ENCODE measurements at places on chromosomes 6 and 20. TPM values are rescaled to one million over a fixed set of nuclear protein-coding genes. Genes with fewer than 3 reads are reported as not detected.
A peak's percentile ranks its signal among the peaks of the same experiment; 100 is the strongest.

Gene PCED1A
- total RNA-seq, result 35.3 TPM

GRCh38 chr6:160462551-160463109 is 114.5 kb downstream of the SLC22A3 start:
- peak; percentile 63 for DNase-seq

DNA sequence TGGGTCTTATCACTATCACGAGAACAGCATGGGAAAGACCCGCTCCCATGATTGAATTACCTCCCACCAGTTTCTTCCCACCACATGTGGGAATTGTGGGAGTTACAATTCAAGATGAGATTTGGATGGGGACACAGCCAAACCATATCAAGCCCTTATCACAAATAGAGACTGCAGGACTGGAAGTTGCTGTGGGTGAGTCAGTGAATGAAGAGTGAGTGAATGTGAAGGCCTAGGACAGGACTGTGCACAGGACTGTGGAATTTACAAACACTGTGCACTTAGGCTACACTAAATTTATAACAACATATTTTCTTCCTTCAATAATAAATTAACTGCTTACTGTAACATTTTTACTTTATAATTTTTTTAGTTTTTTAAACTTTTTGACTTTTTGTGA is 30.2 kb upstream of the BCAS1 start:
- DNase-seq, result no peak

Gene PM20D2
- 14.1 TPM for total RNA-seq

Gene PRSS35
- not detected for total RNA-seq

Gene CRISP3
- not detected for total RNA-seq

DNA sequence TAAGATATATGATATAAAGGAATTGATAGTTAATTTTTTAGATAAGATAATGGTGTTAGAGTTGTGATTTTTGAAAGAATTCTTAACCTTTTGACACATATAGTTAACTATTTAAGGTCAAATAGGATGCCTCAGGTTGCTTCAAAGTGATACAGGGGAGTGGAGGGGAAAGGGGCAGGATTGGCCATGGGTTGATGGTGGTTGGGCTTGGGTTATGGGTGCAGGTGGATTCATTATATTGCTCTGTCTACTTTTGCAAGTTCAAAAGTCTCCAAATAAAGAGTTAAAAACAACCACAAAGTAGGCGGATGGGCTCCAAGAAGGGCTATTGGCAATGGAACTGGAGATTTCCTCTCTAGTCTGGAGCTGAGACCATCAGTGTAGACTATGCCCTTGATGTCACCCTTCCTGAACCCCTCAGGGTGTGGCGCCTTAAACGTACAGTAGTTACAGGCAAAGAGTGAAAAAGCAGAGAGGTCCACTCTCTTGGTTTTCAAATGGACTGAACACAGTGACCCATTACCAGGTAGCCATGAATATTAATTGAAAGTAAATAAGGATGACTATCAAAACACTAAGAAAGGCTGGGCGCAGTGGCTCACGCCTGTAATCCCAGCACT is 81.2 kb downstream of the PTPN1 start:
- no peak for DNase-seq

GRCh38 chr20:52959125-52959524 is 13.0 kb upstream of the TSHZ2 start:
- DNase-seq, result peak; percentile 7

- DNase-seq, result no peak
Observed at GRCh38 chr20:37179683-37180524, 556 bp upstream of the MROH8 start.

Gene TENT5A
- total RNA-seq, result 0.43 TPM

All from activated CD4-positive, alpha-beta T cell treated with anti-CD3 and anti-CD28 coated beads for 36 hours (primary cell).